ENCODE measurements at places on chromosomes 11 and 22. TPM values are rescaled to one million over a fixed set of nuclear protein-coding genes. Genes with fewer than 3 reads are reported as not detected.

The BCO2 gene
- 0.97 TPM for total RNA-seq

The PRRG4 gene
- total RNA-seq = 0.34 TPM

The GUCY1A2 gene
- total RNA-seq = not detected

The SCN2B gene
- not detected for total RNA-seq

The TMEM191C gene
- total RNA-seq = 1.7 TPM

The TRIM29 gene
- total RNA-seq = not detected

The BRSK2 gene
- 1.1 TPM for total RNA-seq

The NRGN gene
- total RNA-seq = 5.7 TPM

The CSNK2A3 gene
- total RNA-seq = 5.4 TPM

The PRAME gene
- not detected for total RNA-seq

The MN1 gene
- 0.11 TPM for total RNA-seq

The CALCA gene
- total RNA-seq = not detected

The OR2D2 gene
- not detected for total RNA-seq

The MUC6 gene
- total RNA-seq = not detected

The VSIG10L2 gene
- not detected for total RNA-seq

The APOA5 gene
- total RNA-seq = not detected

The TIGD3 gene
- total RNA-seq = 0.65 TPM

The CYB561A3 gene
- total RNA-seq = 33.5 TPM

The CAPN1 gene
- 72.6 TPM for total RNA-seq

The RFPL3 gene
- total RNA-seq = not detected

The PTGDR2 gene
- total RNA-seq = 0.38 TPM

The CREB3L1 gene
- total RNA-seq = not detected

The DRICH1 gene
- not detected for total RNA-seq

The MYBPC3 gene
- not detected for total RNA-seq

The STX3 gene
- 9.5 TPM for total RNA-seq

The CWF19L2 gene
- total RNA-seq = 11.9 TPM

The INPP5J gene
- total RNA-seq = 0.09 TPM

The SIAE gene
- 5.0 TPM for total RNA-seq

The OR52H1 gene
- total RNA-seq = not detected

The USH1C gene
- not detected for total RNA-seq

The CNTN5 gene
- not detected for total RNA-seq

The PKP3 gene
- 0.18 TPM for total RNA-seq

The KCNJ4 gene
- not detected for total RNA-seq

The MRGPRX3 gene
- total RNA-seq = not detected

The LDHAL6A gene
- not detected for total RNA-seq

All from activated CD8-positive, alpha-beta T cell treated with anti-CD3 and anti-CD28 coated beads for 36 hours (primary cell).